ENCODE measurements at places on chromosomes 7 and 10. TPM values are rescaled to one million over a fixed set of nuclear protein-coding genes. Genes with fewer than 3 reads are reported as not detected.

GRCh38 chr10:109880886-109881768, 42.2 kb downstream of the XPNPEP1 start:
- no peak overlapping the region for H3K27ac ChIP-seq
- DNase-seq: no peak
- no peak overlapping the region for H3K4me3 ChIP-seq
- H3K36me3 ChIP-seq: no peaks in the 10 kb centered on the region

Gene ZC3HAV1L
- total RNA-seq: 10.4 TPM

GRCh38 chr7:120460949-120461348, 188.0 kb downstream of the KCND2 start:
- no peak overlapping the region for H3K27ac ChIP-seq
- no peak for DNase-seq
- H3K4me1 ChIP-seq: no peaks in the 10 kb centered on the region
- no peaks in the 10 kb centered on the region for H3K27me3 ChIP-seq
- H3K36me3 ChIP-seq: no peaks in the 10 kb centered on the region

DNA sequence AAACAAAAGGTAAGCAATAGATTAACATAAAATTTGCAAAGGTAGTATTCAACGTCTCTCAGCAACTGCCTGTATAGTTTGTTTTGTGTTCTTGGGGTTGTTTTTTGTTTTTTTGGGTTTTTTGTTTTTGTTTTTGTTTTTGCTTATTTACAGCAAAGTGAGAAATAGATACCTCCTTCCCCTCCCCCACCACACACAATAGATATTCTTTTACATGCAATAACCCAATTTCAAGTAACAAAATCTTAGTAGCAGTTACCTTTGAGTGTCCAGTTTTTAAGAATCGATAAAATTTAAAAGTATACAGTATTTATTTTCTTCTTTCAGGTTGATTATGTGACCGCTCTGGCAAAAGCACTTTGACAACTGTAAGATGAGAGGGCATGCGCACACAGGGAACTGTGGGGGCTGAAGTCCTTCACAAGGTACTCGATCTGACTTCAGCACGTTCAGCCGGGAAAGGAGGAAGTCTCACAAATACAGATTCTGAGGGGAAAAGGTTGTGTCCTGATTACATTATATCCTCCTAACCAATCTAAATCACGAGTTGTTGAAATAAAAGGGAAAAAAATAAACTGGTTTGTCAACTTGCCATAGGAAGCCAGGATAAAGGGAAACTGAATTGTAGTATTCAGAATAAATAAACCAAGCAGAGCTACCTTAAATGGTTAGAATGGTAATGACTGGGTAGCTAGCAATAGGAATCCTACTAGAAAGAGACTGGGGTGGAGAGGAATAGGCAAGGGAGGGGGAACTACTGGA, 47.8 kb downstream of the CPEB3 start:
- H3K36me3 ChIP-seq: no peaks in the 10 kb centered on the region
- H3K4me1 ChIP-seq: peaks cover 37% of the 10 kb centered on the region
- no peak overlapping the region for H3K4me3 ChIP-seq
- peak; percentile 81 for DNase-seq
- no peaks in the 10 kb centered on the region for H3K27me3 ChIP-seq

Gene NUP42
- total RNA-seq: 32.6 TPM

DNA sequence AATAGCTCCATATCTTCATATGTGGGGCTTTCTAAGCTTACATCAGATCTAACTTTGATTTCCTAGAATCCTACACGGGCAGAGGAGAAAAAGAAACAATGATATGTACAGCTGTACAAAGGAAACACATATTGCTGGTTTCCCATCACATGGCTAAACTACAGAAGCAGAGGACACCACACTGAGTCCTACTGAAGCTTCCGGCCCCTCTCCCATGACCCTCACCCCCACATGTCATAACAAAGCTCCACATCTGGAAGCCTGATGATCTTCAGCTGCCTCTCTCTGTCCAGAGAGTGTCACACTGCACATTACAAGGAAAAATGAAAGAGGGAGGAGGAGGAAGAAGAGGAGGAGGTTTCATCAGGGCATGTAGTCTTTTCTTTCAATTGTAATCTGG, 14.0 kb downstream of the SLC16A12 start:
- DNase-seq: no peak
- no peaks in the 10 kb centered on the region for H3K4me1 ChIP-seq
- H3K27me3 ChIP-seq: no peaks in the 10 kb centered on the region
- H3K4me3 ChIP-seq: no peak overlapping the region

GRCh38 chr7:8149222-8149621, 112.7 kb downstream of the ICA1 start:
- H3K4me3 ChIP-seq: no peak overlapping the region
- no peaks in the 10 kb centered on the region for H3K4me1 ChIP-seq
- H3K36me3 ChIP-seq: no peaks in the 10 kb centered on the region

GRCh38 chr10:77555591-77556212, 81.9 kb downstream of the KCNMA1 start:
- no peak overlapping the region for H3K4me3 ChIP-seq
- DNase-seq: no peak
- H3K27ac ChIP-seq: peak overlapping the region; percentile 64
- no peaks in the 10 kb centered on the region for H3K36me3 ChIP-seq
- H3K27me3 ChIP-seq: no peaks in the 10 kb centered on the region

- no peaks in the 10 kb centered on the region for H3K36me3 ChIP-seq
- no peak overlapping the region for H3K4me3 ChIP-seq
- peak; percentile 45 for DNase-seq
- peaks cover 20% of the 10 kb centered on the region for H3K4me1 ChIP-seq
- no peak overlapping the region for H3K27ac ChIP-seq
- no peaks in the 10 kb centered on the region for H3K27me3 ChIP-seq
These were observed 89.0 kb downstream of the NKX6-2 start for GRCh38 chr10:132696728-132697577.

DNA sequence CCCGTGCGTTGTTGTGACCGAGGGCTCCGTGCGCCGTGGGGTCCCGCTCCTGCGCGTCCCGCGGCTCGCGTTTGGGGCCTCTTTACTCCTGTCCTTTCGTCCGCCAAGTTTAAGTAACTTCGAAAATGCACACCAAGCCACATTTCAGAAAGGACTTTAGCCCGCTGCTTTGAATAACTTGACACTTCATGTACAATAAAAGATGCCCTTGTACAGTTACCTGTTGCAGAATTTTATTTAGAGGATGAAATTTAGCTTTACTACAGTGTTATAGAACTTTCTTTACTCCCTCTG, 459 bp downstream of the SUGCT start:
- H3K36me3 ChIP-seq: no peaks in the 10 kb centered on the region
- H3K4me1 ChIP-seq: peaks cover 20% of the 10 kb centered on the region
- no peaks in the 10 kb centered on the region for H3K27me3 ChIP-seq
- peak overlapping the region; percentile 97 for H3K4me3 ChIP-seq

GRCh38 chr10:121926671-121927317, 1.0 kb downstream of the ATE1 start:
- peak overlapping the region; percentile 98 for H3K27ac ChIP-seq
- no peak overlapping the region for H3K4me3 ChIP-seq
- DNase-seq: no peak

- no peak overlapping the region for H3K27ac ChIP-seq
- H3K27me3 ChIP-seq: no peaks in the 10 kb centered on the region
- no peak overlapping the region for H3K4me3 ChIP-seq
These were observed 85.3 kb upstream of the YAE1 start for GRCh38 chr7:39480901-39481300.

DNA sequence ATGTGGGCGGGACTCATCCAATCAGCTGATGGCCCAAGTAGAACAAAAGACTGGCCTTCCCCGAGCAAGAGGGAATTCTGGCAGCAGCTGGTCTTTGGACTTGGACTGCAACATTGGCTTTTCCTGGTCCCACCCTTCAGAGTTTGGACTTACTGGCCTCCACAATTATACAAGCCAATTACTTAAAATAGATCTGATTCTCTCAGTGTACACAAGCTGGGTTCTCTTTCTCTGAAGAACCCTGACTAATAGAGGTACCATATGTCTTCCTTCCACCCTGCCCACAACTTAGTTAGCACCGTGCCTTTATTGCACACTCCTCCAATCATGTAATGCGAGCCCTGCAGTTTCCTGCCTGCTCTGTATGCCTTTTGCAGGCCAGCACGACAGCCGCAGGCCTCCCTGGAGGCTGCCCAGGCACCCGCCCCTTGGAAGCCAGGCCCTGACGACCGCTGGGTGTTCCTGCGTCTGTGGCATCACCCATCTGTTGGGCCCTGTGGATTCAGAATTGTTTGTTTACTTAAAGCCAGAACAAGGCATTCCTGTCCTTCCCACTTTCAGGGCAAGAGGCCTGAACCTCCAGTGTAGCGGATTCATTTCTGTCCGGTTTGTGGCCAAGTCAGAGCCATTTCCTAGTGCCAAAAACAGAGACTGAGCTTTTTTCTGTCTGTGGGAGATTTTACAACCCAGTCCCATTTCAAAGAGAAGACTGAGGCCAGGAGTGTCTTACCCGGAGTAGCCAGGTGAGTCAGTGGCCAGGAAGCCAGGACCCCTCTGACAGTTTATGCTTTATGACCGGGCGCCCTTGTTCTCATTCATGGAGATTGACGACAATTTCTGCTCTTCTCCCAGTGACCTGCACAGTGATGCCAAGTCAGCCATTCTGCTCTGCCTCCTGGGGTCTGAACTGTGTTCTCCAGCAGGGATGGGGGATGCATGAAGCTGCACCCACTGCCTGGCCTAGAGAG, 968 bp upstream of the INMT start:
- no peak overlapping the region for H3K27ac ChIP-seq
- H3K27me3 ChIP-seq: no peaks in the 10 kb centered on the region
- H3K4me1 ChIP-seq: no peaks in the 10 kb centered on the region
- DNase-seq: no peak
